Effector memory CD4-positive, alpha-beta T cell (primary cell): ENCODE measurements at places on chromosomes 4 and X.

GRCh38 chrX:40167850-40168479 is 70.2 kb upstream of the BCOR start:
- H3K27me3 ChIP-seq = no peaks in the 10 kb centered on the region
- no peak overlapping the region for H3K27ac ChIP-seq
- peak overlapping the region; percentile 45 for H3K4me3 ChIP-seq
- H3K4me1 ChIP-seq = peaks cover 21% of the 10 kb centered on the region
- no peak for DNase-seq
- H3K36me3 ChIP-seq = no peaks in the 10 kb centered on the region

DNA sequence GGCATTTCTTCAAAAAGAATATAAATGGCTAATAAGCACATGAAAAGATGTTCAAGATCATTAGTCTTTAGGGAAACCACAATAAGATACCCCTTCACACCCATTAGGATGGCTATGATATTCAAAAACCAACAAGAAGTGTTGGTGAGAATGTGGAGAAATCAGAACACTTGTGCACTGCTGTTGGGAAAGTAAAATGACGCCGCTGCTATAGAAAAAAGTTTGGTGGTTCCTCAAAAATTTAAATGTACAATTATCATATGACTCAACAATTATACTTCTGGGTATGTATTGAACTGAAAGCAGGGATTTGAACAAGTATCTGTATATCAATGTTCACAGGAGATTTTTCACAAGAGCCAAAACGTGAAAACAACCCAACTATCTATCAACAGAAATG is 29.4 kb upstream of the NEUROG2 start:
- no peaks in the 10 kb centered on the region for H3K36me3 ChIP-seq
- DNase-seq = no peak
- no peaks in the 10 kb centered on the region for H3K27me3 ChIP-seq
- no peaks in the 10 kb centered on the region for H3K4me1 ChIP-seq
- H3K27ac ChIP-seq = no peak overlapping the region

DNA sequence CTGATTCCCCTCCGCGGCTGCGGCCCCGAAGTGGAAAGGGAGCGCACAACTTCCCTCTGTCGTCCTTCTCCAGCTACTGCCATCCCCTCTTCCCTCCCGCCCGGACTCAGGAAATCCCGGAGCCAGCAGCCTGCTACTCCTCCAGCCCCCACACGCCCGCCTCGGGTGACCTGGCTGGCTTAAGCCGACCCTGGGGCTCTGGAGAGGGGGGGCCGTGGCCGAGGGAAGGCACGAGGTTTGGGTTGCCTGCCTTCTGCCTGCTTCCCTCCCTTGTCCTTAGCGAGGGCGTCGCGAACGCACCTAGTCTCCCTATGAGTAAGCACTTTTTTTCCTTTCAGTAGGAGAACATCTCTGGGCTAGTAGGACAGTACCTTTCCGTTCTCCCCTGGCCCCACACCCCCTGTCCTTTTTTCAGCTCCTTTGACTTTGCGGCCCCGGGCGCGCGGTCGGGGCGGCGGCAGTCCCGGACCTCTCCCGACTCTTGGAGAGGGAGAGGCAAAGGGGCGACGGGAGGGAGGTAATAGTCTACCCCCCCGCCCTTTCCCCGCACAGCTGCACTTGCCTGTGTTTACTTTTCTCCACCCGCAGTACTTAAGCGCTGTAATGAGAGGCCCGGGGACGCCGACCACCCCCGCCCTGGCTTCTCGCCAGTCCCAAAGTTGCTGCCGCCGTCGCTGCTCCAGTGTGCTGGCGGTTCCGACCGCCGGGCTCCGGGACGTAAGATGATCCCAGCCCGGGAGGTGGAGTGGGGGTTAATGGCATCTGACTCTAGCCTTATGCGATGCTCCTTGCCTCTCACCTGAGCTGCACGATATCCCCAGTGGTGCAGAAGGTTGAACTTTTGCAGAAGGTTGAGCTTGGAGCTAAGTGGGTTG is 868 bp downstream of the PLS3 start:
- H3K4me3 ChIP-seq = no peak overlapping the region
- H3K36me3 ChIP-seq = no peaks in the 10 kb centered on the region
- H3K27ac ChIP-seq = no peak overlapping the region
- H3K4me1 ChIP-seq = no peaks in the 10 kb centered on the region
- no peak for DNase-seq
- no peaks in the 10 kb centered on the region for H3K27me3 ChIP-seq

DNA sequence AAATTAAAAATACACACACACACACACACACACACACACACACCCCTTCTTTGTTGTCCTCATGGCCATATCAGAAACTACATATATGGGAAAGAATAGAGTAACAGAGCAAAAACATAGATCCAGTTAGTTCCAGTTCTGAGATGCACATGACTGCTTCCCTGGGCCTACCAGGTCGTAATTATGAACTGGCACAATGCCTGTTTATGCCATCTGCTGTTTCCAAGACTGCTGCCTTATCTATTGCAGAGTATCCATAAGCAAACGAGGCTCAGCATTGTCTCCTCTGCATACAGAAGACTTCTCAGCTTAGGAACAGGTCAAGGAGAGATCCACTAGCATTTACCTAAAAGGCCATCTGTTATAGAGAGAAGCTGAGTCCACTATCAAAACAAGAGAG is 789.0 kb downstream of the TECRL start:
- no peak for DNase-seq
- no peaks in the 10 kb centered on the region for H3K36me3 ChIP-seq
- no peaks in the 10 kb centered on the region for H3K27me3 ChIP-seq
- H3K4me3 ChIP-seq = no peak overlapping the region
- H3K4me1 ChIP-seq = no peaks in the 10 kb centered on the region

- H3K27me3 ChIP-seq = no peaks in the 10 kb centered on the region
- no peak for DNase-seq
- no peaks in the 10 kb centered on the region for H3K36me3 ChIP-seq
- H3K4me3 ChIP-seq = no peak overlapping the region
These were observed 108.5 kb downstream of the ZNF330 start for GRCh38 chr4:141329174-141329569.

DNA sequence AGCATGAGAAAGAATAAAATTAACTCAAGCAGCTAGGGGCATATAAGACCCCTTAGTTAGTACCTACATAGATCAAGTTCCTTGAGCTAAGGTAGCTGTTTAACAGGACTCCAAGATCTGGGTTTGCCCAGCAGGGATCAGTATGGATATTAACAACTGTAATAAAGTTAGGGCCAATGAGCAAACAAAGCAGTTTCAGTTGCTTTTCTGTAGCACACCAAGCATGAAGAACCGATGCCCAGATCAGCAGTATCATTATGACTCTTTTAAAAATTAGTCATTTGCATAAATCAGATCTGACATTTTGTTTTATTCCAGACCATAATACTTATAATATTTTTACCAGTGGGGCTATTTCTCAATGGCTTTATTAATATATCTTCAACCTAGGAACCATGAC is 80.9 kb downstream of the C4orf33 start:
- no peak for DNase-seq
- H3K27me3 ChIP-seq = no peaks in the 10 kb centered on the region
- no peak overlapping the region for H3K4me3 ChIP-seq
- H3K4me1 ChIP-seq = no peaks in the 10 kb centered on the region

GRCh38 chrX:108331126-108331909 is 106.9 kb downstream of the COL4A6 start:
- no peak overlapping the region for H3K27ac ChIP-seq
- no peaks in the 10 kb centered on the region for H3K36me3 ChIP-seq
- H3K4me3 ChIP-seq = no peak overlapping the region
- H3K27me3 ChIP-seq = no peaks in the 10 kb centered on the region
- no peak for DNase-seq

DNA sequence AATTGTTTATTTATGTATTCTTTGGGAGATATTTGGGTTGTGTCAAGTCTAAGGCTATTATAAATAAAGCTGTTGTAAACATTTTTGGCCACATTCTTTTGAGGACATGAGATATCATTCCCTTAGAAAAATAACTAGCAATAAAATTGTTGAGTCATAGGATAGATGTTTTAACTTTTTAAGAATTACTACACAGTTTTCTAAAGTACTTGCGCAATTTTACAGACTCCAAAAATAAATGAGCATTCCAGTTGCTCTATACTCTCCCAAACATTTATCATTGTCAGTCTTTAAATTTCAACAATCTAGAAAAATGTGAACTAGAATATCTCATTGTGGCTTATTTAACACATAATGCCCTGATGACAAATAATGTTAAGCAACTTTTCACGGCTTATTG is 189.1 kb upstream of the ADGRL3 start:
- no peaks in the 10 kb centered on the region for H3K36me3 ChIP-seq
- no peak for DNase-seq
- no peak overlapping the region for H3K4me3 ChIP-seq
- no peaks in the 10 kb centered on the region for H3K27me3 ChIP-seq
- no peaks in the 10 kb centered on the region for H3K4me1 ChIP-seq

GRCh38 chr4:119082661-119083060 is 53.0 kb upstream of the MYOZ2 start:
- DNase-seq = no peak
- H3K4me3 ChIP-seq = no peak overlapping the region
- no peaks in the 10 kb centered on the region for H3K36me3 ChIP-seq
- H3K27me3 ChIP-seq = no peaks in the 10 kb centered on the region
- H3K4me1 ChIP-seq = no peaks in the 10 kb centered on the region

GRCh38 chr4:25308306-25308705 is 4.3 kb upstream of the ZCCHC4 start:
- H3K36me3 ChIP-seq = no peaks in the 10 kb centered on the region
- H3K27me3 ChIP-seq = no peaks in the 10 kb centered on the region
- DNase-seq = no peak
- no peak overlapping the region for H3K27ac ChIP-seq
- no peak overlapping the region for H3K4me3 ChIP-seq
